HepG2 (cell line): ENCODE measurements at places on chromosomes 1 and 21. TPM values are rescaled to one million over a fixed set of nuclear protein-coding genes. Genes with fewer than 3 reads are reported as not detected.

DNA sequence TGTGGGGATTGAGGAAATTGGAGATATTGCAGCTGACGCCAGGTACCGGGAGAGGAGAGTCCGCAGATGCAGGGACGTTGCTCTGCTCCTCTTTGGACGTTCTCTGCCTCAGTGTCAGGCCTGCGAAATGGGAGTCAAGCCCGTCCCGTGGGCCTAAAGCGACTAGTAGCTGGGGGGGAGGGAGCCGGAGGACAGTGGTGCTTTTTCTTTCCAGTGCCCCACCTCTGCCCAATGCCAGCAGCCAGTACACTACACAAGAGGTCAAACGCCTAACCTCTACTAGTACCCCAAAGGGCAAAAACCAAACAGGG is 413.6 kb upstream of the ESRRG start:
- no peak for DNase-seq

The SLC2A5 gene
- 0.04 TPM in 1 of 2 replicates, not detected in the other for total RNA-seq

The RNU1-3 gene
- total RNA-seq: 859 and 11,018 TPM in 2 replicates

DNA sequence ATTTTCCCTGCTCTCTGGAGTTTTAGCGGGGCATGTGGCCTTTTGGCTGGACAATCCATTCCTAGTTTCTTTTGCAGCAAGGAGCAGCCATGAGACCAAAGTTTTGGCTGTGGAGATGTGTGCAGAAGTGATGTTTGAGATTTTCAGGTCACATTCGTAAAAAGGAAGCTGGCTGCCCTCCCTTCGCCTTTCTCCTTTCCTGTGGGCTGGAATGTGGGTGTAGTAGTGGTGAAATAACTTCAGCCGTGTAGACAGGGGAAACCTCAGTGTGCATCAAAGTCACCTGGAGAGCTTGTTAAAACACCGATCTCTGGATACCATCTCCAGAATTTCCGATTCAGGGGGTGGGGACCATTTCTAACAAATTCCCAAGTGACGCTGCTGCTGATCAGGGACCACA is 5.3 kb upstream of the GPR88 start:
- no peak for DNase-seq

DNA sequence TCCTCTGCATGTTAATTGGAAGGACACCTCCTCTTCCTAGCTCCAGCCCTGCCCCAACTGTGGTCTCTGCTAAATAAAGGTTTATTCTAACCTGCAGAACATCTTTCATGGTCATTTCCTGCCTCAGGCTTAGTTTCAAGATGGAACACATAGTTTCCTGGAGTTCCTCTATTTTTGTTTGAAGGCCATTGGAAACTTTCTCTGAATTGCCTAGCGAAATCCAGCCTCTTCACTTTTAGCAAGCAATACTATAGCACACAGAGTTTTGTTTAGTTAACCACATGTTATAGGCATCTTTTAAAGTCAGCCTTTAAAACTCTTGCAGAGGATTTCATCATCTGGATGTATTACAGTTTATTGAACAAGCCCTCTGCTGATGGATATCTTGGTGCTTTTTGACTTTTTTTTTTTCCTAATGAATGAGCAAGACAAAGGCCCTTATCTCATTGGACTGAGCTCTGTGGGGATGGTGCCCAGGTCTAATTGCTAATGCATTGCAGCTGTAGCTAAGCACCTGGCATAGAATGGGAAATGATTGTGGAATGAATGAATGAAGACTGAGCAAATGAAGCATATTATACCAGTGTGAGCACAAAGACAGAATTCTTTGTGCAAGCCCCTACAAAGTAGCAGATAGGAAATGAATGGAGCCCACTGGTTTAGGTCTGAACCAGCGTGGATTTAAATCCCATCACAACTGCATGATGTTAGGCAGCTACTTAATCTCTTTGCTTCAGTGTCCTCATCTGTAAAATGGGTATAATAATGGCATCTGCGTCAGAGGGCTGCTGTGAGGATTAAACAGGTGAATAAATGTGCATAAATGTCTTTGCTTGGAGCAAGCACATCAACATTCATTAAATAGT is 641 bp upstream of the CFAP107 start:
- no peak for DNase-seq

GRCh38 chr21:28636752-28637691 is 355.7 kb downstream of the LTN1 start:
- DNase-seq: no peak

The HCRTR1 gene
- total RNA-seq: not detected in 2 replicates

DNA sequence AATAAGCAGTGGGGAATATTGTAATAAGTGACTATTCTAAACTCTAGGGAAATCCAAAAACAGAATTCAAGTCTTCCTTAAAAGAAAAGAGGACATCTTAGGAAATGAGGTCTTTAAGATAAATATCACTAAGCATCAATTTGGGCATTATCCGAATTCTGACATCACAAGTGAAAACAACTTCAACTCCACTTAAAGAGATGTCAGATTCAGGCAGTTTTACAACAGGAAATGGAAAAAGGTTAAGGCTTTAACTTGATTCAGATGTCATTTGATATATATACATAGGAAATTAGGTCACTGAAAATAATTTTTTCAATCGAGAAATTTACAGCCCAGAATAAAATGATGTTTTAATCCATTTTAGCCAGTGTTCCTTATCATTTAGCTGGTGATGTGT is 435.4 kb downstream of the SETD4 start:
- DNase-seq: no peak

GRCh38 chr1:89285745-89286380 is 13.2 kb upstream of the GBP5 start:
- no peak for DNase-seq

GRCh38 chr1:212108981-212109380 is 73.4 kb downstream of the DTL start:
- no peak for DNase-seq

The ATP6V1G3 gene
- total RNA-seq: not detected in 2 replicates

DNA sequence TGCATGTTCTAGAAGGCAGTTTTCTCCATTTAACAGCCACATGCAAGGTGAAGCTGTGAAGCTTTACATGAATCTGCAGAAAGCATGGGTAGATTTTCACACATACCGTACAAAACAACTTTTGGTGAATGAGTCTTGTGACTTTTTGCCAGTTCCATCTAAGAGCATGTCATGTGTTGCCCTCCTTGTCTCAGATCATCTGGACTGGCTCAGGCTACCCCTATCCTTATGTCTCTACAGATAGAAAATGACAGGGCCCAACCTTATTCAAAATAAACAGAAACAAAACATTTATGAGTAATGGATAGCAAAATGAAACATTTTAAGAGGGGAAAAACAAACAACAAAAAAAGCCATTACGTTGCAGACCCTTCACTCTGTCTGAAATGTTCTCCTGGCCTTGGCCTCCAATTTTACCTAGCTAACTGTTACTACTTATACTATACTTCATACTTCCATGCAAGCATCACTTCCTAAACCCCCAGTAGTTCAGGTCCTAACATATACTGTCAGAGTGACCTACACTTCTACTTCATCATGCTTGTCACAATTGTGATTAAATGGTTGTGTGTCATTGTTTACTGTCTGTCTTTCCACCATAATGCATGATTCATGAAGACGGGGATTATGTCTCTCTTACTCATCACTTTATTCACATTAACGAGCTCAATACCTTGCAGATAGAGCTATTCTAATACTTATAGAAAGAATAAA is 39.0 kb downstream of the LRRC8C start:
- DNase-seq: no peak

- DNase-seq: peak; percentile 5
Measured at GRCh38 chr1:230827081-230827681, 41.1 kb downstream of the C1orf198 start.

The CRABP2 gene
- 0.21 and 0.60 TPM in 2 replicates for total RNA-seq

DNA sequence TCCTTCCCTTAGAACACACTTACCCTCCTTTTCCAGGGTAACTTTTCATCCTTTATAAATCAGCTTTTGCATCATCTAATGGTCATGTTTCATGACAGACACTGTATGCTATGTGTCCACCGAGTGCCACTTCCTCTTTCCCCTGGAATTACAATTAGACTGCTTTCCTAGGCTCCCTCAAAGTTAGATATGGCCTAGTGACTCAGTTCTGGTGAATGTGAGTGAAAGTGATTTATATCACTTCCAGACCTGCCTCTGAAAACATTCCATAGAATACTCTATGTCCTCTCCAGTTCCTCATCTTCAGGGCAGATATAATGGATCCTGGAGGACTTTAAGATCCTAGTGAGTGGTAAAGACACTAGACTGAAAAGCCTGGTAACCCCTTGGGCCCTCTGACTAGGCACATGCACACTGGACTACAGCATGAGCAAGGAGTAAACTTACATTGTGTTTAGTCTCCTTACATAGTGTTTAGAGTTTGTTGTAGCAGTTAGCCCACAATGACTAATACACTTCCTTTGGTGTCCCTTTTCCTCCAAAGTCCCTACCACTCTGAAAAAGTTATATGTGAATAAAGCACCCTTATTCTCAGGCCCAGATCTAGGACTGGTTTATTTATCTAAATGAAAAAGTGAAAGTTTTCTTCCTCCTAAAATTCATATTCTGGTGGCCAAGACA is 59.3 kb downstream of the GPR88 start:
- no peak for DNase-seq

DNA sequence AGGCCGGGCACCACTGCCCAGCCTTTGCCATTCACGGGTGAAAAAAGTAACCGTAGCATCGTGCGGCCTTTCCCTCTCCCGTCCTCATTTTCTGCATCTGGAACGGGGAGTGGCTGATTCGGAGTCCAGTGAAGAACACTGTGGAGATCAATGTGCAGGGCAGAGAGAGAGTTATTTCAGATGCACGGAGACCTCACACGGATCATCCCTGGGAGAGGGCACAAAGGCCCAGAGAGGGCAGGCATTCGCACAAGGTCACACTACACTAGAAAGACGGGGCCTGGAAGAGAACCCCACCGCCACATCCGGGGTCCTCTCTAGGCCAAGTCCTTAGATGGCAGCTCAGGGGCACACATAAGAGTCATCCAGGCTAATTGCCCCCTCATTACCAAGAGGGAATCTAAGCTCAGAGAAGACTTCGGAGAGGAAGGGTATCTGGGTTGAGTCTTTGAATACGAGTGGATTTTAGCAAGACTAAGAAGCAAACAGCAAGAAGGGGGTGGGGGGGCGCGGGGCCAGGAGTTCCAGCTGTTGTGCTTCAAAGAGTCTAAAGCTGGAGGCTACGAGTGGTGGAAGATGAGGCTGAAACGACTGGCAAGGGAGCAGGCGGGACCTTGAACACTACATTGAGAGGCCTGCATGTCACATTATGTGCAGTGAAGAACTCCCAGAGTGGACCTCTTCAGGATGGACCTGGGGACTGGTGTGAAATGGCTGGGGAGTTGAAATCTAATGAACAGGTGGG is 857 bp downstream of the GPX7 start:
- DNase-seq: no peak

The EDARADD gene
- total RNA-seq: not detected in 2 replicates

The SSR2 gene
- 150 and 284 TPM in 2 replicates for total RNA-seq

DNA sequence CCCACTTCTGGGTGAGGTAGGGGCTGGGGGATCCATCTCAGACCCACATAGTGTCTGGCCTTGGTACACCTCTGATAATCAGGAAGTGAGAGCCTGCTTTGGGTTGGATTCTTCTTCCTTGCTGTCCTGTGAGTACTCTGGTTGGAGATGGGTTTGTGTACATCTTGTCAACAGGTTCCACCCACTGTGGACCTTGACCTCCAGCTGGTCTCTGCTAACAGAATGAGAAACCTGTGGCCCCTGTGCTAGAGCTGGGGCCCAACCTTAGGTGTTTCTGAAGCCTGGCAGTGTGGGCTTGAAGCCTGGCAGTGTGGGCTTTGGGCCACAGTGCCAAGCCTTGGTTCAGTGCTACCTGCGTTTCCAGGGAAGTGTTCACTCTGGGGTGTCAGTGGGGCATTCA is 2.6 kb downstream of the ZBTB48 start:
- DNase-seq: peak; percentile 96

GRCh38 chr1:162327144-162327787 is 49.4 kb downstream of the SPATA46 start:
- DNase-seq: no peak

GRCh38 chr1:17045150-17045549 is 8.7 kb downstream of the SDHB start:
- DNase-seq: no peak

The RNF186 gene
- total RNA-seq: 0.20 TPM in 1 of 2 replicates, not detected in the other

GRCh38 chr21:20639026-20639425 is 359.2 kb upstream of the NCAM2 start:
- no peak for DNase-seq

The PTCH2 gene
- total RNA-seq: 0.18 and 0.60 TPM in 2 replicates

DNA sequence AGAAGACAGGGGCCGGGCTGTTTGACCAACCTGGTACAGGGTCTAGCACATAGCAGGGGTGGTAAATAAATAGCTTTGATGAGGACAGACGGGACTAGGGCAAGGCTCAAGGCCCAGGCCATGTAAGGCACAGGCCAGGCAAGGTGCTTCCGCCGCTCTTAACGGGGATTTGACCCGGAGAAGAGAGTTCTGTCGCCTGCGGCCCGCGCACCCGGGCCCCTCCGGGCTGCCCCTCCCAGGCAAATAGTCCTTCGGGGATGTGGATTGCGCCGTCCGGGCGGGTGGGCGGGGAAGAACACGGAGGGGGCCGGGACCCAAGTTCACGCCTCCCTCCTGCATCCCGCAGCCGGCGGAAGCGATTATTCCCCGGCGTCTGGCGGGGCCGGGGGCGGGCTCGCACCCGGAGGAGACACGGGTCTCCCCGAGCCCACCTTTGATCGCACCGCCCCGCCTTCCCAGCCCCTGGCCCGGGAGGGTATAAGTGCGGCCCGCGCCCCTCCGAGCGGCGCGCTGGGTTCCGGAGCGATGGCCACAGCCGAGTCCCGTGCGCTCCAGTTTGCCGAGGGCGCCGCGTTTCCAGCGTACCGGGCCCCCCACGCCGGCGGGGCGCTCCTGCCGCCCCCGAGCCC is at the start of gene MIXL1:
Gene MIXL1, plus strand, starts transcription at position 508 of the 629 bp plus-strand sequence. Its CDS starts 18 bp downstream, at position 526.
- peak; percentile 89 for DNase-seq

DNA sequence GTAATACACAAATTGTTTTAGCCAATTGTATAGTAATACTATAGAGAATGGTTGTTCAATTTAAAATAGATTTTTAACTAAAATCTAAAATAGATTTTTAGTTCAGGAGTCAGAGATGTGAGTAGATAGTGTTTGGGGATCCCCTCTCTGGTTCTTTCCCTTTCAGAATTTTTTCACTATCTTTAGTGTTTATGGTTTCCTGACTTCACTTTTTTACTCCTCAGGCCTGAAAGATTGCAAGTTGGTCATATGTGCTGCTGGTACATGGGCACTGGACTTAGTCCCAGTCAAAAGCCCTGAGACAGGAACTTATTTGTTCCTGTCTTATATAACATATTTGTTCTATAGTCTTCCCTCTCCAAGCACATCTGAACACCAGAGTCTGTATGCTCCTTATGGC is 96.8 kb upstream of the ATP1B1 start:
- DNase-seq: no peak

DNA sequence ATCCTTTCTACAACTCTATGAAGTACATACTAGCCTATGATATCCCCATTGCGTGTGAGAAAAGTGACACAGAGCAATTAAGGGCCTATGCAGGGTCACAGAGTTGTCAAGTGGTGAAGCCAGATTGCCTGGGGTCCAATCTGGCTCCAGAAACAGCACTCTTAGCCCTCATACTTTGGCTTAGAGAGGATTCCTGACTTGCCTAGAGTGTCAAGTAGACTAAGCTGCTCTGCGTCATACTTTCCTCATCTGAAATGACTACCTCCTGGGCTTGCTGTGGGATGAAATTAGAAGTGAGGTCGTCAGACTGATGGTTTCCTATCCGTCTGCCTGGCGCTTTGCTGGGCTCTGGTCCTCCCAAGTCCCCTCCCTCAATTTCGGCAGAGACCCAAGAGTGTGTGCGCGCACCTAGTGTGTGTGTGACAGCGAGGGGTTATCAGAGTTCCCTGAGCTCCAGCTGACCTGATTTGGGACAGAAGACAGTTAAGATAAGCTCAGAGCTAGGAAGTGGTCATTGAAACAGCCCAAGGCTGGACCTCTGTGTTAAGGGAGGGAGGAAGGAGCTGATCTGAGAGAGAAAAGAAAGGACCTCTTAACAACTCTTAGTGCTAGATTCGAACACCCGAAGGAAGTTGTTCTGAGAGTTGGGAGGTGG is 5.4 kb upstream of the NUAK2 start:
- no peak for DNase-seq
